ENCODE measurements at places on chromosomes 12 and 14.

DNA sequence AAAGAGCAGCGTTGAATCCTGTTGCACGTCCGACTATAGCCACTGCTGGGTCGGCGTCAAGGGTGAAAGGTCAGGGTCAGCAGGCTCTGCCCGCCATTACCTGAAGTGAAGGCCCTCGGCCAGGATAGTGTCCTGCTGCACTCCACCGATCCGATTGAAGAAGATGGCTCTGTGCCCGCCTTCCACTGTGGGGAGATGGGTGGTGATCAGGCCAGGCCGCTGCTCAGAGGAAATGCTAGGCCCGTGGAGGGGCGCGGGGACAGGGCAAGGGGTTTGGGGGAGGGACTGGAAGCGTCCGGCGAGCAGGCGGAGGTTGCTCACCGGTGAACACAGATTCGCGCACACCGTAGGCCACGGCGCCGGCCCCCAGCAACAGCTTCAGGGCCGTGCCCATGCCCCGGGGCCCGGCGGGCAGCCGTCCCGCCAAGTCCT, 352 bp downstream of the PHB2 start:
- no peak for DNase-seq

GRCh38 chr12:28253161-28253641, 62.9 kb downstream of the CCDC91 start:
- no peak for DNase-seq

- DNase-seq = no peak
Observed at GRCh38 chr14:58656671-58657411, 19.1 kb downstream of the DACT1 start.

DNA sequence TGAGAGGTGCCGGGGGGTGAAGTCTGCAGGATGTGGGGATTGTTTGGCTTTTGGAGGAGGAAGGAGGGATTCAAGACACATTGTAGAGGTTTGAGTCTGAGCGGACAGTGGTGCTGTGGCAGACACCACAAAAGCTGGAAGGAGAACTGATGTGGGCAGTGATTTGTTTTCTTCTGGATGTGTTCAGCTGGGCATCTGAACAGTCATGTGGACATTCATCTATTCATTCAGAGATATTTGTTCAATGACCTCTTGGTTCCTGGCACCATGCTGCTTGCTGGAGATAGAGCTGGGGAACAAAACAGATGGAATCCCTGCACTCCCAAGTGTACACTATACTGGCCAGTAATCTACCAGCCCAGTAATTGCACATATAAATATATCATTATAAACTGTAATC, 64.0 kb downstream of the PTPN11 start:
- DNase-seq = no peak

- DNase-seq = no peak
Observed at GRCh38 chr12:45418520-45418919, 202.6 kb downstream of the ANO6 start.

DNA sequence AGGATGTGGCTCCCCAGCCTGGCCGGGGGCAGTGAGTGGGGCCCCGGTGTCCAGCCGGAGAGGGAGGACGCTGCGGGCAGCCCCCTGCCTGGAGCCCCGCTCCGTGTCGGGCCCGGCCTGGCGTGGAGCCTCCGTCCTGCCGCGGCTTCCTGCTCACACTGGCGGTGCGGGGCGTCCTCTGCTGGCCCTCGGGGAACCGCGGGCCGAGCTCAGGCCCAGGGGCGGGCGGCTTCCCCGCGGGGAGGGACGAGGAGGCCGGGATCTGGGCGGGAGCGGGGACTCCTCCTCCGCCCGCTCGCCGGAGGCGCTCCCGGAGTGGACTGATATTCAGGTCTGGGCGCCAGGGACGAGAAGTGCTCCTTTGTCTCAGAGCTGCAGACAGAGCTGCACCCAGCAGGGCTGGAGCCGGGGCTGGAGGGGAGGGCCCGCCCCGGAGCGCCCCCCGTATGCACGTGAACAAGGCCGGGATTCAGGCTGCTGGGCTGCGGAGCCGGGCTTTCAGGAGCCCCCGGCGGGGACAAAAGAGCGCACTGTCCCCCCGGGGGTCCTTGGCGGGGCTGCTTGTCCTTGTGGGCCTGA, 2.2 kb downstream of the MMP17 start:
- peak; percentile 14 for DNase-seq

DNA sequence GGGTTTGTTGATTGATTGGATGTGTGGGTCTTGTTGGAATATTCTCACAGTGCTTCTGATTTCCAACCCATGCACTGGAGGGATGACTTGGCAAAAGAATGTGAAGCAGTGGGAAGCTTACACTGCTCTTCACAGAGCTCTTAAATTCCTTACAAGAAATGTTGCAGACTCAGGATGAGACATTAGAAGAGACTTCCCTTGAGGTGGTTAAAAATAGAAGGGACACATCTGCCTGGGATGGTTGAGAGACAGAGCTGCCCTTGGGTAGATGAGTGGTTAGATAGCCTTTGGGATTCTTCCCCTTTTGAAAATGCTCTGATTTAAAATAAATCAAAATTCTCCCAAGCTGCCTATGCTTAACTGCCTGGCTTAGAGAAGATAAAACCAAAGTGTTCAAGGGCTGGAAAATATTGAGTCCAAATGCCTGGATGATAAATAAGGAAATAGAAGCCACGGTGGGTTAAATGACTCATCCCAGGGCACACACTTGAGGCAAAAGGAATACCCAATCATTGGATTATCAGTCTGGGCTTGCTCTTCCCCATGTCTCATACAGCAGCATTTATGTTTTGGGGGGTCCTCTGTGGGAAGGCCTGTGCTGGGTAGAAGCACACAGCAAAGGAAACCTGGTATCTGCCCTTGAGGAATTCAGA, 264.3 kb downstream of the AKAP6 start:
- no peak for DNase-seq

DNA sequence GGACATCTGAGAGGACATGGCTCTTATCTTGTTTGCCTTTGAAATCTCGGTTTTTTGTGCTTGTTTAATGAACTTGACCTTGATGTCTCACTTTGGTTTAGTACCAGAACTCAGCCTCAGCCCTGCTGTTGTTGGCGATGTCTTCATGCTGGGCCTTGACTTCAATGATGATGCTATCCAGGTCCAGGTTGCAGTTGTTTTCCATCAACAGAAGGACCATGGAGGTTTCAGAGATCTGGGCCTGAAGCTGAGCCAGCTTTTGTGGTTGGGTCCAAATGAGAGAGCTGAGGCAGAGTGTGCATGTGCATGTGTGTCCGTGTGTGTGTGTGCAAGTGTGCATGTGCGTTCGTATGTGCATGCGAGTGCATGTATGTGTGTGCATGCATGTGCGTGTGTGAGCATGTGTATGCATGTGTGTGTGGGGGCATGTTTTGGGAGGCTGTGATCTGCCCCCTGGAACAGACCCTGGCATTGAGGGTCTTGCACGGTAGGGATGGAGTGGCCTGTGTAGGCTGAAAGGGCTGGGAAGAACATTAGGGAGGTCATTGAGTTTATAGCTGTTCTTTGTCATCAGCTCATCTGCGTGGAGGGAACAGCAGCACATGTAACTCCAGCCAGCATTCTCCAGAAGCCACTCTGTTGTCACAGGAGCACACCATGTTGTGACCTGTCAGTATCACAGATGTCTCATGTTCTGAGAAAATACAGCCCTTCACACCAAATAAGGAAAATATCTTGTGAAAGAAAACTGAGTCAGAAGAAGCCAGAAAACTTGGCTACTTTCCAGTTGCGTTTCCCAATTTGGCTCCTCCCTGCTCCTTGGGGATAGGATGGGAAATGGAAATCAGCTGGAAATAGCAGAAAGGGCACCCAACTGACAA, 10.0 kb upstream of the KRT82 start:
- DNase-seq = no peak

- no peak for DNase-seq
Observed at GRCh38 chr14:21095430-21096205, 2.8 kb downstream of the ZNF219 start.

GRCh38 chr14:52711666-52712065, 4.7 kb downstream of the PSMC6 start:
- no peak for DNase-seq

DNA sequence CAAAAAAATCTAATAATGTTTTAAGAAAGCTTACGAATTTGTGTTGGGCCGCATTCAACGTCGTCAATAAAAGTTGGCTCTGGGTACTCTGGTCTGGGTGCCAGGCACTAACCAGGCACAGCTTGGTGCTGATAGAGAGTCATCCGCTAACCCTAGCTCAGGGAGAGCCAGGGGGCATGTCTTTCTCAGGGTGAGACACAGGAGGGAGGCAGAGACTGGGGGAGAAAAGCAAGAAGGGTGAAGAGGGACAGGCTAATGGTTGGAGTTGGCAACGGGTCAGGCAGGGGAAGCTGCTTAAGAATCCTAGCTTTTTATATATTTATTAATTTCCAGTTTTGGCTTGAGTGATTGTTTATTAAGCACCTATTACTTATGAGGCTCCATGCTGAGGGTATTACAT, 105.0 kb downstream of the CMKLR1 start:
- DNase-seq = no peak

Data from OCI-LY7 (cell line).